Globus pallidus (tissue), 1 donor: ENCODE measurements at places on chromosomes 13 and 19.
A peak's percentile ranks its signal among the peaks of the same experiment; 100 is the strongest.

GRCh38 chr13:20939662-20940061 is 37.1 kb upstream of the XPO4 start:
- no peak for DNase-seq

GRCh38 chr19:8363803-8364771 is at the start of gene ANGPTL4:
Gene ANGPTL4 (plus strand): TSS chr19:8364155. CDS start chr19:8364322, 167 bp downstream.
- peak; percentile 61 for DNase-seq

- DNase-seq, result no peak
Observed at GRCh38 chr13:93724187-93724586, 497.6 kb downstream of the GPC6 start.

- DNase-seq, result no peak
Observed at GRCh38 chr13:32039528-32039927, 8.0 kb downstream of the FRY start.

DNA sequence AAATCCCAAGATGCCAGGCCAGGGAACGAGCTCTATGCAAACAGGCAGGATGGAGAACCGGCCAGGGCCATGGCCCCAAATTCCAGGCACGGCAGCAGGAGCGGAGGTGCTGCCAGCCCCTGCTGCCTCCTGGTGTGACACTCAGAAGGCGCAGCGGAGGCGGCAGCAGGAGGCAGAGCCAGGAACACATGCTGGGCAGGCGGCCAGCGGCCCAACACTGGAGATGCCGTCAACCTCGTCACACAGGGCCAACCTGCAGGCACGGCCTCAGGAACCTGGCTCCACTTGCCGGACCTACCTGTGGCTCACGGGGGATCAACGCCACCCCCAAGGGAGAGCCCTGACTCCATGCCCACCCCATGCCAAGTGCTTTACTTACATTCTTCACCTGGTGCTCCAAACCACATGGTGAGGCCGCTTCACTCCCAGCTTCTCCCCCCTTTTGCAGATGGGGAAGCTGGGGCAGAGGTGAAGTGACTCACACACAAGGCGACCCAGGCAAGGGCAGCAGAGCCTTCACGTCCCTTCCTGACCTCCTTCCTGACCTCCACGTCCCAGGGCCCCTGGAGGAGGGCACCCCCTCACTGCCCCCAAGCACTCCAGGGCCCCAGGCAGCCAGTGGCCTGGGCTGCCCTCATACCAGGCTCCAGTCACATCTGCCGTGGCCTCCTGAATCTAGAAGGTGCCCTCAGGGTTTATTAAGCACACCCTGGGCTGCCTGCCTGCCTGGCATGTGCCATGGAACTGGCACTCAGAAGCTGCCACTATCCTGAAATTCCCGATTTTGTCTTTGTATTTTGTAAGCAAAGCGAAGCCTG is 43.5 kb downstream of the GGACT start:
- DNase-seq, result no peak

- no peak for DNase-seq
Observed at GRCh38 chr13:32840989-32841713, 175.1 kb upstream of the KL start.

GRCh38 chr13:74061926-74062595 is 72.1 kb downstream of the KLF12 start:
- peak; percentile 28 for DNase-seq

GRCh38 chr19:1437609-1438008 is 587 bp upstream of the RPS15 start:
- DNase-seq, result no peak

- no peak for DNase-seq
Observed at GRCh38 chr19:34260771-34261173, 6.4 kb downstream of the GARRE1 start.

- no peak for DNase-seq
Observed at GRCh38 chr13:46624353-46624752, 71.4 kb downstream of the LRCH1 start.

DNA sequence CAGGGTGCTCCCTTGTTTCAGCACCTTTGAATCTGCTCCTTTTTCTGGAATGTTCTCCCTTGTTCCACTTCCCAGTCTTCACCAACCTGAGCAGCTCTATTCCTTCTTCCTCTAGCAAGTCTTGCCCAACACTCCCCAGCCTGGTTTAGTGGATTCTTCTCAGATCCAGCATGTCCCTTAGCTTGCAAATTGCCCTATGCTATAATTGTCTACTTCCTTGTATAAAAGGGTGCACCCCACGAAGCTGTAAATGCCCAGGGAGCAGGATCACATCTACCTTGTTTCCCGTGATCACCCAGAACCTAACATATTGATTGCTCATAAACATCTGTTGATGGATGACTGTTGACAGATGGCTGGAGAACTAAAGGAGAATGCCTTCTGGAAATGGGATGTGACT is 93.2 kb upstream of the C1QTNF9B start:
- peak; percentile 7 for DNase-seq

DNA sequence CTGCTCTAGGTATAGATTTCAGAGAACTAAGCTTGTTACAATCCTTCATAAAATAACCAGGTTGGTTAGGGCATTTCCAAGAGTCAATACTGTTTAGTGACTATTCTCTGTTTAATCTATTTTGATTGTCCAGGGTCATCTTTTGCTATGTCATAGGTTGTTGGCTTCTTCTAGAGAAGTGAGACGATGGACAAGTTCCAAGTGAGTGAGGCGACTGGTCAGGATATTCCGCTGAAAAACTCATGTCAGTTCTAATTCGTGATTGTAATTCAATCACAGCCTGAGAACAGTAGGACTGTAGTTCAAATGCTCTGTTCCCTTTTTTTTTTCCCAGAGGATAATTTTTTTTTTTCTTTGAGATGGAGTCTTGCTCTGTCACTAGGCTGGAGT is 15.8 kb upstream of the ALOX5AP start:
- DNase-seq, result no peak

- DNase-seq, result peak; percentile 2
Observed at GRCh38 chr13:103788061-103788652, 721.9 kb upstream of the SLC10A2 start.

DNA sequence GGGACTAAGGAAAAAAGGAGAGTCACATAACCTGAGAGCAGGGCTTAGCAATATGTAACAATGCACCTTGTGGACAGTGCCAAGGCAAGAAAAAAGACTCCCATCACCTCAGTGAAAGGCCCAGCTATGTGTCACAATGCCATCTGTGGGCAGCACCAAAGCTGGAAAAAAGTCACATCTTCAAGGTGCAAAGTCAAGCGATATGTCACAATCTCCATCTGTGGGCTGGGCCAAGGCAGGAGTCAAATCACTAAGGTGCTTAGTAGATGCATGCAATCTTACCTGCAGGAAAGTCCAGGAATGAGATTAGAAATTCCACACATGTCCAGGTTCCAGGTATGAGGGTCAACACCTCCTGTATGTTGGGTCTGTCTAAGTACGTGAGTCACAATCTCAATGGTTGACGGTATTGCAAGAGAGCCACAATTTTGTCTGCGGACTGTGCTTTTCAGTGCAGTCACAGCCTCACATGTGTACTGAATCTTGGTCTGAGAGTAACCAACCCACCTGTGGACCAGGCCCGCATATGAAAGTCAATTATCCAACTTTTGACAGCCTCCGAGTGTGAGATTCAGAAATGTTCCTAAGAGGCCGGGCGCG is 14.8 kb upstream of the ZNF43 start:
- DNase-seq, result no peak

- DNase-seq, result peak; percentile 26
Observed at GRCh38 chr13:110937511-110938285, 22.8 kb upstream of the ANKRD10 start.

GRCh38 chr13:75220861-75221260 is 261.1 kb downstream of the TBC1D4 start:
- no peak for DNase-seq

DNA sequence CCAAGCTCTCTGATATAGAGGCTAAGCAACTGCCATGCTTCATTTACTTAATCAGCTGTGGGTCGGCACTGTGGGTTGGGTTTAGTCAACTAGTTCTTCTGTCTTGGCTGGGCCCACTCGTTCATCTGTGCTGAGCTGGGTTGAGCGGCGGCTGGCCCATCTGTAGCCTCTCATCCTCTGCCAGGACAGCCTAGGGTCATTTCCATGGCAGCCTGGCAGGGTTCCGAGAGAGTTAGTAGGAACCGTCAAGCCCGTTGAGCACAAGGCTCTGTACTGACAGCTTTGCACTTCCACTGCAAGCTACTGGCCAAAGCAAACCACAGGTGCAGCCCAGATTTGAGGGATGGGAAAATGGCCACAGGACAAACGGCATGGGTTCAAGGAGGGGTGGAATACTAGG is 6.6 kb upstream of the ZNF835 start:
- no peak for DNase-seq

GRCh38 chr13:21739771-21740170 is 68.9 kb downstream of the FGF9 start:
- no peak for DNase-seq

DNA sequence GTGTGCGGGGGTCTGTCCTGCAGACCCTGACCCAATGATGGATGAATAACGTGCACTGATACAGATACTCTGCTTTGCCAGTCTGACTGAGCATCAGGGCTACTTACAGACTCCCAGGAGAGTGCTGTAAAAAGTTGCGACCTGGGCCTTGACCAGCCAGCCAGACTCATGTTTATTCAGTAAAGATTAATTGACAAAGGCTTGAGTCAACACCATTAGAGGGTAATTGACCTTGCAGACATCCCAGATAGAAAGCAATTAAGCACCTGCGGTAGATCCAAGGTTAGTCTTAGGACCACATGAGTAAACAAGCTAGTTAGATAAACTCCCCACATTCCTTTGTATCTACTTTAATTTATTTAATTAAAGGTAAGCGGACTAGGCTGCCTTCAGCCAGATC is 10.4 kb downstream of the NUDT19 start:
- no peak for DNase-seq

DNA sequence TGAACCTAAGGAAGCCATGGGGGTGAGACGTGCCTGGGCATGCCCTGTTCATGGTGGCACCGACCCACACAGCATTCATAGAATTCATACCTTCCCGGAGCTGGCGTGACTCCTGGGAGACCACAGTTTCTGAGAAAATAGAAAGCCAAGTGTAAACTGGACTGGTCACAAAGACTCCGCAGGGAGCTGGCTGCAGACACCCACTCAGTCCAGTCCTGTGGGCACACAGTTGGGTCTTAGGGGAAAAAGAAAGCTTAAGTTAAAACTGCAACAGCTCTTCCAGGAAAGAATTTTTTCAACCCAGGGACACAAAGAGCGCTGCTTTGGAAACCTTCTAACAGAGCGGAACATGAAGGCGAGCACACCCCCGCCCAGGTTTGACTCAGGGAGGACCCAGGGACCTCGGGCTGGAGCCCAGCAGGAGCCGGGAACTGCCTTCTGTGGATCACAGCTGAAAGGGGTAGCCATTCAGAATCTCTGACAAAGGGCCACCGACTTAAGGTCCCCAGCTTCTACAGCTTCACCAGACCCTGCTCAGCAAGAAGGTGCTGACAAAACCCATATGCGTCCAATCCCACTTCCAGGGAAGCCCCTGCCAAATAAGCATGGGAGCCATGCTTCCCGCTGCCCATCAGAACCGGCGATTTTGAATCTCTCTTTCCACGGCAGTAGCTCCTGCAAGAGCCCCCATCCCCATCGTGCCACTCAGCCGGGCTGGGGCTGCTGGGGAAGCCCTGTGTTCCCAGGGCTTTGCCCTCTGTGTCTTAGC is 183.7 kb downstream of the COL4A1 start:
- peak; percentile 47 for DNase-seq

- no peak for DNase-seq
Observed at GRCh38 chr13:73542446-73542845, 483.6 kb downstream of the KLF5 start.

DNA sequence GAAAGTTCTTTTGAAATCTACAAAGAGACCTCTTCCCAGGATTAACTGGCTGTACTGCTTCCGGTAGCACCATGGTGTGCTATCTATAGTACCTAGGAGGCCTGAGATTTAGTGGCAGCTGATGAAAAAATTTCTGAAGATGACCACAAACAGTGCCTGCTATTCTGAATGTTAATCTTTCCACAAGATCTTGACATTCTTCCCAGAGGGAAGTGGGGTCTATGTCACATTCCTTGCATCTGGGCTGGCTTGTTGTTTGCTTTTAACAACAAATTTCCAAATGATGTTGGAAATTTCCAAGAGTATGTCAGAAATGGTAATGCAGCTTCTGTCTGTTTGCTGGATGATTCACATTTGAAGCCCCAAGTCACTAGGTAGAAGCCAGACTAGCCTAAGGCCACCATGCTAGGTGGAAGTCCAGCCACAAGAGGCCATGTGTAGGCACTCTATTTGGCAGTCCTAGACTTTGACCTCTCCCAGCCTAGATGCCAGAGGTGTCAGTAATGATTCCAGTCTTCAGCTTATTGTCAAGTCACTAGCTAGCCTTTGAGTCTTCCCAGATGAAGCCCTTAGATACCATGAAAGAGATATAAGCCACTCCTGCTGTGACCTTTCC is 22.1 kb downstream of the SPART start:
- DNase-seq, result no peak

DNA sequence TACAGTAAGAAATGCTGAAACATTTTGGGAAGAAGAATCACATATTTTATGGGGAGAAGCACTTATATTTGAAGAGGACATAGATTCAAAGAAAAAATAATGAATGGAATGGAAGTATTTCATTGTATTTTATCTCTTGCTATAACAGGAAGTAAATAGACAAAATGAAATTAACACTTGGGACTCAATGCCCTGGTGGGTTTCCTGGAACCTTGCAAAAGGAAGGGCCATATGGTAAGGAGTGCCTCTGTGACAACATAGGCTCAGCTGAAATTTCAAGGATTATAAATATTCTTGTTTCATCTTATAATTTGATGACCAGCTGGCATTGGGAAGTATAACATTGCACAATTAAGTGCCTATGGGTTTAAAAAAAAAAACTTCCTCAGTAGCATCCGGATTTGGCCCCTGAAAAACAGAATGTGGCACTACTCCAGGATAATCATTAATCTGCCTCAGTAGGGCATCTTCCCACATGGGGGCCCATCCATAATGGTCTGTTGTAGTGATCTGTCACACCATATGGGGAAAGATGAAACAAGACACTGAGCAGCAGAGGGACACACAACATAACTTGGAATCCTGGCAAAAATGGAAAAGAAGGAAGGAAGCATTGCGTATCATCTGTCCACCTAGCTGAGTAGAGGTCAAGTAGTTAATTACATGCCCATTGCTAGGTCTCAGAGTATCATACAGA is 321.6 kb downstream of the NDFIP2 start:
- no peak for DNase-seq

GRCh38 chr13:81722456-81722855 is 1381.5 kb upstream of the SPRY2 start:
- no peak for DNase-seq
